ENCODE measurements at places on chromosomes 11 and 22.
A peak's percentile ranks its signal among the peaks of the same experiment; 100 is the strongest.

DNA sequence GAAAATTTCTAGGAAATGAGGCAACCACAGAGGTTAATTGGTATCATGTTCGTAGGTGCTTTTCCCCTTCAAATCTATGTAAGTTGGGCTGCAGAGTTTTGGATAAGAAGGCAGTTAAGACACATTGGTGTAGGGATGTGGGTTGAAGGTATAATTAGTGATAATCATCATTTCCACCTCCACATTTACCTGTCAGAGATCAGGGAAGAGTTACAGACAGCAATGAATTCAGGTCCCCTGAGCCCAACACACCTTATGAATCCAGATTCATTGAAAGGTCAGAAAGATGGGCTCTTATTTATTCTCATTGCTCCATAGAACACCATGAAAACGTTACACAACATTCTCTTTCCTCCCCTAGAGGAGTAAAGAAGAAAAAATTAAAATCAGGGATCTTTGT lies 308.7 kb downstream of the C11orf87 start:
- DNase-seq: no peak

- no peak for DNase-seq
Measured at GRCh38 chr22:48534395-48534958, 1293.2 kb downstream of the BRD1 start.

GRCh38 chr11:121091492-121092152 lies 9.4 kb upstream of the TECTA start:
- no peak for DNase-seq

DNA sequence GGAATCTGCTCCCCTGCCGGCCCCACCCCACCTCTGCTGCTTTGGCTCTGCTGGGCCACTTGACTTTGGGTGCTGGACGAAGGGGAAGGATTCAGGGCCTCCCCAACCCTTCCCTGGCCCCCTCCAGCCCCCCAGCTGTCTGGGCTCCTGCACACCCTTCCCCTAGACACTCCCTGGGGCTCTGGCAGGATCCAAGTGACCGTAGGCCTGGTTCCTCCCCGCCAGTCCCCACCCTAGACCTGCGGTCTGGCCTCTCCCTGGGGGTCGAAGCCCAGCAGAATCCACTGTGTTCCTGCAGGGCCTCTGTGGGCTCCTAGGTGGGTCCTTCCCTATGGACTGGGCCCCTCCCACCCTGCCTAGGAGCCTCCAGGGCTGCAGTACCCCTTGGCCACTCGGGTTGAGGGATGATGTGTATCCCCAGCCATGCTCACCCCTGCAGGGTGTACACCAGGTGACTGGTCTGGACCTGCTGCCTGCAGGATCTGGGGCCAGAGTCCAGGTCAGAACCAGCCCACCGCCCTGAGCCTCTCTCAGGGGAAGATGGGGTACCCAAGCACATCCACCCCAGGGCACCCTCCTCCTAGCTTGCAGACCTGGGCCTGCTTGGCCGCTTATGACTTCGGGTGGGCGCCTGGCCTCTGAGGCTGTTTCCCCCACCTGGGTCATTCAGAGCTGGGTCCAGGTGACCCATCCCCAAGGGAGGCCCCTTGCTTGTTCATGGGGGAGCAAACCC lies 5.6 kb downstream of the PIM3 start:
- DNase-seq: no peak

DNA sequence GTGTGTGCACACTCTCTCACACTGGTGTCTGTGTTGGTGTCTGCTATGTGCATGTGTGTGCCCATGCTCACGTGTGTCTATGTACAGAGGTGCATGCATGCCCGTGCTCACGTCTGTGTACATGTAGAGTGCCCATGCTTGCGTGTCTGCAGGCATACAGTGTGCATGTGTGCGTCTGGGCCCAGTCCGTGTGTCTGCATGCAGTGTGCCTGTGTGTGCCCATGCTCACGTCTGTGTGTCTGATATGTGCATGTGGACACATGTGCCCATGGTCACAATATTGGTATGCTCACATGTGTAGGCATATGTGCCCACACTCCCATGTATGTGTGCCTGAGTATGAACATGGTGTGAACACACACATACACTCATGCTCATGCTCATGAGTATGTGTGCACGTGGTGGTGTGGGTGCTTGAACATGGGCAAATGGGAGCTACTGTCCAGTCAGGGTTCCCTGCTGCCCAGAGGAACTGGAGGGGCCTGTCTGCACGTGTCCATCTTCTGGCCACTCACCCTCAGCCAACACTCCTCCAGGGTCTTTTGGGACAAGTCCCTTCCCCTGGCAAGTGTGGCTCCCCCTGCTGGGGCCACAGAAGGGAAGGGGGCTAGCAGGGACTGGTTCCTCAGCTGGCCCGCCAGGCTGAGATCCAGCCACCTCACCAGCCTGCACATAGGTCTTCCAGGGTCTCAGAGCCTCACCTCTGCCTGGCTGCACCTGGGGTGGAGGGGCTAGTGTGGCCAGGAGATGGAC lies 7.3 kb upstream of the TBX1 start:
- DNase-seq: no peak

- no peak for DNase-seq
Measured at GRCh38 chr11:9561279-9561982, 12.0 kb upstream of the WEE1 start.

- no peak for DNase-seq
Measured at GRCh38 chr22:32661737-32662586, 139.5 kb upstream of the TIMP3 start.

DNA sequence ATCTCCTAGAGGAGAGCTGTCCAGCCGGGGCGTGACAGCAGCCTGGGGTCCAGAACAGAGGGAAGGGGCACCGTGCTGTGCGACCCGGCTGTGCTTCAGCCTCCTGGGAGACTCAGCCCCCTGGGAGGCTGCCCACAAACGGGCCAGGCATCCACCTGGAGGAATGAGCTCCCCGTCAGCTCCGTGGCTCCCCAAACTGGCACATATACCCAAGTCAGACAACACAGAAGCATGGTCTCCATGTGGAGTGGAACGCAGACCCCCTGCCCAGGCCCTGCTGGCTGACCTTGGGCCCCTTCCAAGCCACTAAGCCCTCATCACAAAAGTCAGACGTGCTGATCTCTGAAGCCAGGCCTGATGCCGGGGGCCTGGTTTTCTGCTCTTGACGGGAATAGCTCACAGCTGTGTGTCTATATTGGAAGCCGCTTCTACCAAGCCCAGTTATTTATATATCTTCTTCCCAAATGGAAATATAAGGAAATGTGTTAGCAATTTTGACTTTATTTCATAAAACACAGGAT lies 91.7 kb downstream of the BRD1 start:
- no peak for DNase-seq

DNA sequence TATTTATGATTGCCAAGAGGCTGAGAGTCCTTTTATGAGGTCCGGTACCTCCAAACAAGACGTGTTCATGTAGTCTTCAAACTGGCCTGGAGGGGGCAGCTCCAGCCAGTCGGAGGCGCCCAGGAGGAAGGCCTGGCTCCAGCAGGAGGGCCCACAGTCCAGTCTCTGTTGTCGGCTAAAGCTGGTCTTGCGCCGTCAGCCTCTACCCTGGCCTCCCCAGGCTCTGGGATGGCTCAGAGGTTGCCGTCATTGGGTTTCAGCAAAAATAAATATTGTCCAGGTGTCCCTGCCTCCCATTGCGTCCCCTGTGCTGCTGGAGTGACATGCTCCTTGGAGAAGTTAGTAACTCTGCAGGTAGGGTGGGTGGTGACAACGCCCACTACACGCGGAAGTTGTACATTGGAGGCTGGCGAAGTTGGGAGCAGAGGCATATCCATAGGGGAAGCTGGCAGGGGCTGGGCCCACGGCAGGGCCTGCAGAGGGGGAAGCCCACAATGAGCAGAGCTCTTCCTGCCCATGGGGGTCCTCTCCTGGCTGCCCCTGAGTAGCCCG lies 1.0 kb upstream of the SLC25A1 start:
- peak; percentile 6 for DNase-seq

DNA sequence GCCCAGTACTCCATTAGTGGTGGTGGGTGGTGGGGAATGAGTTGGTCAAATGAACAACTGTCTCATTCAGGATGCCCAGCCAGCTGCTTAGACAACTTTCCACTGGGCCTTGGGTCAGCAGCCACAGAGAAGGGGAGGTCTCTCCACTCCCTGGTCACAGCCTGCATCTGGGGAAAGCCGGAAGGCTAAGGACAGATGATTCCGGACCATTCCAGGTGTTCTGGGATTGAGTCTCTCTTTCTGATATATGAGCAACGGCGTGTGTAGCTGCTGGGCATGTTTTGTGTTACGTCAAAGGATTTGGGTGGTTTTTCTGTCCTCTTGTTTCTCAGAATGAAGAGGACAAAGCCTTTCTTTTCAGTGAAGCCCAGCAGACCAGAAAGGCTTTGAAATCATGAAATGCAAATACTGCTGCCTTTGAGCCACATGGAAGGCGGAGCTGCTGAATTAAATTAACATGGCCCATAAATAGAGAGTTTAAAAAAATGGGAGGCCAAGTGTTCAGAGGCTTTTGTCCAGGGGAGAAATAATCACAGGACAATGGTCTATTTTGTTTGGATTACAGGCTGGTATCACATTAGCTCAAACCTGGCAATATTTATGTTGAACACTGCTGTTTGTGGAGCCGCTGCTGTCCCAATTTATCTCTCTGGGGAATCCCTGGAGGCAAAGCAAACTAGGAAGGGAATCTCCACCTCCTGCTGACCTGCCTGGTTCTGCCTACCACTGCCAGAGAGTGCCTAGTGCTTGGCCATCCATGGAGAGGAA lies 234.4 kb upstream of the E2F8 start:
- DNase-seq: no peak

DNA sequence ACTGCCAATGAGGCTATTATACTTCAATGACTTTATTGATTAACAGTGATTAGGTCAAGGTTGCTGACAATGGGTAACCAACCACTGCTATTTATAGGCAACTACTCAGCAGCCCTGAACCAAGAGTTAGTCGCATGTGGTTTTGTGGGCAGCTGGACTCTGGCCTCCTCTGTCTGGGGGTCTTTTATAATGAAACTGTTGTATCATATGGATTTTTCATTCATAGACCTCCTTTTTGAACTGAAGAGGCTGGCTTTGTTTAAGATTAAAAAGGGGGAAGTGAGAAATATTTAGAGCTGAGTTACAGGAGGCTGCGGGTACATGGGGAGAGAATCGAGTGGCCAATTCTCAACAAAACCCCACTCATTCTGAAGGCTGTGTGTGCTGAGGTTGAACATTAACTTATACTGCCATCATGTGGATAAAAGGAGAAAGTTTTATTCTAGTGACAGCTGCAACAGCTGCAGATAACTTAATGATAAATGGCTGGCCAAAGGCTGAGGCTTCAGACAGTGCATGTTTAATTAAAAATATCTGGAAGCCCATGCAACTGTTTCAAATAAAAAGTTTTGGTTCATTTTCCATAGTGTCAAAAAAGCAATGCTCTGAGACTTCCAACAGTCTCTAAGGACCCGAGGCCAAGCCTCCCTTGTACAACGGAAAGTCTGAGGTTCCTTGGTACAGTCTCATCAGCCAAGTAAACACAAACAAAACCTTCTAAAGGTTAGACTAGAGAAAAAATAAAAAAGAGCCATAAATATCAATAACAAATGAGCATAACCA lies 682.6 kb downstream of the KCNA4 start:
- DNase-seq: no peak

DNA sequence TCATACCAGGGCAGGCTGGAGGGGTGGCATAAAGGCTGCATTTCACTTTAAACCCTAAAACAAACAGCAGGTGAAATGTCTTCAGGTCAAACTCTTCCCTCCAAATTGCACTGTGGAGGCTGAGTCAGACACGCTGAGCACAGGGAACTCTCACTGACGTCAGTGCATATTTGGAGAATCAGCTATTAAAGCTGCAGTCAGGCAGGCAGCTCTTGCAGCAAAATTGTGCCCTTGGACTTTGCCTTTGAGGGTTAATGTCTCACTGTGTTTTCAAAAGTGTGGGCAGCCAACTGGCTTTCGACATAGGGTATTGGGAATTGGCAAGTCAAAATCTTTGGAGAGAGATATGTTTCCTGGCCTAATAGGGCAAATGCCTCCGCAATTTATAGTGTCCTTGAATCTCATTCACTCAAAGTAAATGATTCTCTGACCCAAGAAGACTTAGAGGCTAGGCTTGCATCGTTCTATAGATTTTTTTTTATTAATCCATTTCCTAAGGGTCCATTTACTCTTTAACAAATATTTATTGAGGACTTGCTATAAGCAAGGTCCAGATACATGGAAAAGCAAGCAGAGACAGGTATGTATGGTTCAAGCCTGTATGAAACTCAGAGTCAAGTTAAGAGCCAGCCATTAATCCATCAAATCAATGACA lies 27.7 kb upstream of the SMCO4 start:
- DNase-seq: no peak
